SJSA1 (cell line): ENCODE measurements at places on chromosomes 3 and 15. TPM values are rescaled to one million over a fixed set of nuclear protein-coding genes. Genes with fewer than 3 reads are reported as not detected.
A peak's percentile ranks its signal among the peaks of the same experiment; 100 is the strongest.

DNA sequence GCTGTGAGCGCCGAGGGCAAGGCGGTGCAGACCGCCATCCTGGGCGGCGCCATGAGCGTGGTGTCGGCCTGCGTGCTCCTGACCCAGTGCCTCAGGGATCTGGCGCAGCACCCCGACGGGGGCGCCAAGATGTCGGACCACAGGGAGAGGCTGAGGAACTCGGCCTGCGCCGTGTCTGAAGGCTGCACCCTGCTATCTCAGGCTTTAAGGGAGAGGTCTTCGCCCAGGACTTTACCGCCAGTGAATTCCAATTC, 2.3 kb downstream of the TLNRD1 start:
- H3K4me1 ChIP-seq, result peaks cover 16% of the 10 kb centered on the region
- H3K27ac ChIP-seq, result no peak overlapping the region
- DNase-seq, result no peak

DNA sequence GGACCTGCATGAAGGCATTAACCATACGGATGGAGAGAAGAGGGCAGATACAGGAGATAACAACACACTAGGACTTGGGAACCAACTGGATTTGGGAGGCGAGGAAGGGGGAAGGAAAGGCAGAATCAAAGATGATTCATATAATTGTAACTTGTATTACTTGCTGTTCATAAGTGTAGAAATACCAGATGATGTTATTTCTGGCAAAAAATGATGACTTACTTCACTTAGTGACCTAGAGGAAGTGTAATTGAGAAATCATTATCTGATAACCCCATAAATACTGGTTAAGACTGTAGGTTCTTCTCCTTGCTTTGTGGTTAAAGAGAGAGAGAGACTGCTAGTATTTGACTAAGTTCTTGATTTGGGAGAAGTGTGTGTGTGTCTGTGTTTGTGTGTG, 50.5 kb upstream of the GK5 start:
- peaks cover 32% of the 10 kb centered on the region for H3K4me1 ChIP-seq
- no peak overlapping the region for H3K4me3 ChIP-seq
- no peak overlapping the region for H3K27ac ChIP-seq
- no peaks in the 10 kb centered on the region for H3K27me3 ChIP-seq
- DNase-seq, result no peak

DNA sequence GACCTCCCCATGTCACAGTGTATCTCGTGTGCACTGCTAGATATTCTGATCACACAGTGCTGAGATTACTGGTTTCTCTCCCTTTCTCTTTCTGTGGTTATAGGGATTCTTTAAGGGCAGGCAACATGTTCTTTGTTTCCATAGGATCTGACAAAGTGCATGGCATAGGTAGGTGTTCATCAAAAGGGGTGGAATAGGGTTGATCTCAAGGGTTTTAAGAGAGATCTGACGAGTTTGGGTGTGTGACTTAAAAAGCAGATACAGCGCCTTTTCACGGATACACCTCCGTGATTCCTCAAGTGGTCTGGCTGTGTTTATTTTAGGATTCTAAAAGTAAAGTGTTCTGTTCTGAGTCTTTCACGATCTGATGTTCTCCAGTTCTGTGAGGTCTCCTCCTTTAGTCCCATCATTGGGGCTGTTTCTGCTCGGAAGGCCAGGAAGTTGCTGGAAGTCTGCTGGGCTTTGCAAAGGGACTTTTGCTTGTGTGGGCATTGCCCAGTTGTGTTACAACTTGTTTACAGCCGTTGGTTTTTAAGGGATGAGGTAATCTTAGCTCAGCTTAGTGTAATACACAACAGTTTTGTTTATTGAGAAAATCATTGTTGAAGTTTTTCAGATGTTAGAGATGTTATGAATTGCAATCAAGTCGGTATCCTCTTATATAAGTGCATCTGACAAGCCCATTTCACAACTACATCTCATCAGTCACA, 34.8 kb downstream of the IGF1R start:
- H3K27ac ChIP-seq, result peak overlapping the region; percentile 85
- no peaks in the 10 kb centered on the region for H3K36me3 ChIP-seq
- H3K27me3 ChIP-seq, result no peaks in the 10 kb centered on the region
- no peak overlapping the region for H3K4me3 ChIP-seq
- DNase-seq, result peak; percentile 70
- peaks cover 33% of the 10 kb centered on the region for H3K4me1 ChIP-seq

GRCh38 chr3:88661433-88661824, 446.0 kb upstream of the EPHA3 start:
- no peaks in the 10 kb centered on the region for H3K4me1 ChIP-seq
- no peak for DNase-seq
- no peaks in the 10 kb centered on the region for H3K27me3 ChIP-seq
- H3K4me3 ChIP-seq, result no peak overlapping the region
- no peak overlapping the region for H3K27ac ChIP-seq

GRCh38 chr3:33256249-33256648, 21.0 kb upstream of the FBXL2 start:
- no peak for DNase-seq
- H3K27ac ChIP-seq, result no peak overlapping the region
- H3K27me3 ChIP-seq, result no peaks in the 10 kb centered on the region
- no peak overlapping the region for H3K4me3 ChIP-seq

- no peaks in the 10 kb centered on the region for H3K27me3 ChIP-seq
- peaks cover 27% of the 10 kb centered on the region for H3K36me3 ChIP-seq
- no peak overlapping the region for H3K4me3 ChIP-seq
- DNase-seq, result no peak
- peaks cover 52% of the 10 kb centered on the region for H3K4me1 ChIP-seq
- H3K27ac ChIP-seq, result no peak overlapping the region
These were observed 26.1 kb downstream of the MGLL start for GRCh38 chr3:127796045-127796830.

The RTP3 gene
- not detected in 2 replicates for total RNA-seq

The BSN gene
- 0.05 TPM in 1 of 2 replicates, not detected in the other for total RNA-seq
